ENCODE measurements at places on chromosomes 2 and 18.
A peak's percentile ranks its signal among the peaks of the same experiment; 100 is the strongest.

DNA sequence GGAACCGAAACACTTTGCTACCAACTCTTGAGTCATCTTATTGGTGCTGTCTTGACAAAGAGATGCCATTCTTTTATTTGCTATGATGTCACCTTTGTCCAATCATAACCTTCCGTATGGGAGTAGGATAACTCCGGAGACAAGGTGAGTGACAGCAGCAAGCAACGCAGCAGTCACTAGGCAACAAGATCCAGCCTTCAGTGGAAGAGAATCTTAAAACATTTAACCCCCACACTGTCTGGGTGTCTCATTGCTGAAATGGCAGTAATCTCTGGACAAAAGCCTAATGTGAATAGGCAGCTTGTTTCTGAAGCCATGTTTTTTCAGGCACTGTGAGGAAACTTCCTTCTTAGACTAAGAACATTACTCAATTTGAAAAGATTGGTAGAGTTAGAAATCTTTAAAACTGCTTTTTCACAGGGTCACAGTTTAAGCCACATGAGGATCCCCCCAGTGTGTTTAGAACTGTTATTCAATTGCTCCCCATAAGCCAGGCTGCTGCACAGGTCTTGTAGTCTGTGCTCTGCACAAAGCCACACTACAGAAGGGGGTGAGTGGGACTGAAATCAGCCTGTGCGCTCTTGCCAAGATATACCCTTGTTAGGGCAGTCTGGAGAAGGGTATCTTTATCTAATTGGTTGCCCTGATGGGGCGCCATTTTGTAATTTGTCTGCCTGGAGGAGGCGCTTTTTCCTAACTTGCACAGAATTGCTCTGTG lies 131.5 kb upstream of the STON1 start:
- DNase-seq: no peak

GRCh38 chr2:130736487-130736886 lies 7.6 kb downstream of the GPR148 start:
- no peak for DNase-seq

DNA sequence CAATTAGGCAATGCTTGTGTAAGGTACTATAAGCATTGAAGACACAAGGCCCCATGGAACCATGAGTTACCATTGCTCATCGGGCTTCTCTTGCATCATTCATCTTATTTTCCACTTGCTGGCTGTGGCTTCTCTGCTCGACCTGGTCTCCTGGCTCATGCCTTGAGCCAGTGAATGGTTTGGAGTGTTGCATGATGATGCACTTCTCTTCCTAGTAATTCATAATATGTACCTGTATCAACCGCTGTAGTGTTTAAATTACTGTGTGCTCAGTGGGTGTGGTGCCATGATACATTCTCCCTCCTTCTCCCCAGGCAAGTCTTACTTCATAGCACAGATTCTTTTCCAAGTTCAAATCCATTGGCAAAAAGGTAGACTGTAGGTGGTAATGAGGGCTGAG lies 66.8 kb downstream of the ABCA12 start:
- DNase-seq: peak; percentile 38

- no peak for DNase-seq
These were observed 109.6 kb upstream of the KYNU start for GRCh38 chr2:142767847-142768246.

- peak; percentile 10 for DNase-seq
These were observed 13.7 kb downstream of the CNGA3 start for GRCh38 chr2:98359986-98360385.

- no peak for DNase-seq
These were observed 417.1 kb downstream of the HRH4 start for GRCh38 chr18:24877546-24877945.

All from renal cortical epithelial cell (primary cell).